ENCODE measurements at places on chromosomes 3 and 15. TPM values are rescaled to one million over a fixed set of nuclear protein-coding genes. Genes with fewer than 3 reads are reported as not detected.

FOXB1 gene
- total RNA-seq = 0.52 TPM

GRCh38 chr15:60000824-60001609, 3.1 kb upstream of the FOXB1 start:
- peaks cover 23% of the 10 kb centered on the region for H3K36me3 ChIP-seq
- H3K4me1 ChIP-seq = peaks cover 88% of the 10 kb centered on the region
- H3K27ac ChIP-seq = peak overlapping the region; percentile 10
- H3K4me3 ChIP-seq = no peak overlapping the region
- peaks cover 95% of the 10 kb centered on the region for H3K27me3 ChIP-seq

KIF15 gene
- total RNA-seq = 66.4 TPM

GRCh38 chr15:63192619-63193206, 3.3 kb downstream of the RAB8B start:
- H3K4me1 ChIP-seq = peaks cover 75% of the 10 kb centered on the region
- no peak for DNase-seq
- no peaks in the 10 kb centered on the region for H3K27me3 ChIP-seq
- peaks cover 53% of the 10 kb centered on the region for H3K36me3 ChIP-seq
- peak overlapping the region; percentile 94 for H3K27ac ChIP-seq
- H3K4me3 ChIP-seq = peak overlapping the region; percentile 99

- no peaks in the 10 kb centered on the region for H3K36me3 ChIP-seq
- H3K4me1 ChIP-seq = peaks cover 2% of the 10 kb centered on the region
- DNase-seq = peak; percentile 31
Measured at GRCh38 chr3:196694202-196694638, 17.8 kb downstream of the CEP19 start.

CP gene
- not detected for total RNA-seq

- H3K4me3 ChIP-seq = no peak overlapping the region
- peaks cover 3% of the 10 kb centered on the region for H3K27me3 ChIP-seq
- no peak for DNase-seq
- peaks cover 11% of the 10 kb centered on the region for H3K4me1 ChIP-seq
- H3K27ac ChIP-seq = no peak overlapping the region
Measured at GRCh38 chr3:53264718-53265117, 8.9 kb upstream of the TKT start.

- peaks cover 25% of the 10 kb centered on the region for H3K36me3 ChIP-seq
- H3K4me3 ChIP-seq = no peak overlapping the region
- H3K27ac ChIP-seq = no peak overlapping the region
- H3K27me3 ChIP-seq = no peaks in the 10 kb centered on the region
- peaks cover 28% of the 10 kb centered on the region for H3K4me1 ChIP-seq
Measured at GRCh38 chr15:72535911-72536310, 61.8 kb downstream of the ARIH1 start.

GRCh38 chr3:144341471-144341870, 369.8 kb downstream of the DIPK2A start:
- no peak overlapping the region for H3K4me3 ChIP-seq
- H3K27me3 ChIP-seq = no peaks in the 10 kb centered on the region
- no peak overlapping the region for H3K27ac ChIP-seq
- no peaks in the 10 kb centered on the region for H3K36me3 ChIP-seq

RTF1 gene
- total RNA-seq = 31.0 TPM

ELP6 gene
- total RNA-seq = 53.0 TPM

GRCh38 chr3:34008836-34009809, 210.7 kb downstream of the PDCD6IP start:
- H3K4me3 ChIP-seq = no peak overlapping the region
- H3K27ac ChIP-seq = no peak overlapping the region
- no peaks in the 10 kb centered on the region for H3K36me3 ChIP-seq
- no peaks in the 10 kb centered on the region for H3K27me3 ChIP-seq
- peaks cover 3% of the 10 kb centered on the region for H3K4me1 ChIP-seq

DNA sequence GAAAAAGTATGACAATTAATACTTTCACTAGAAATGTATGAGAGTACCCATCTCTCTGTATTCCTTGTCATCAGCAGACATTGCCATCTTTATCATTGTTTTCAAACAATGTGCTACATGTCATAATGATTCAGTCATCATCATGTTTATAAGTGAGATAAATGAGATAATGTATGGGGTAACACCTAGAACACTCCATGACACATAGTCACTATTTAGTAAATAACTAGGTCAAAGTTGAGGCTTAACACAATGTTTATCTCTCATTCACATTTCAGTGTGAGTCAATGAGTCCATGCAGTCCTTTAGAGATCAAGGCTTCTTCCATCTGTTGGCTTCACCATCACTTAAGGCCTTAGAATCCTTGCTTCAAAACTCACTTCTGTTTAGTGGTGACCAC, 70.0 kb downstream of the NLGN1 start:
- no peak overlapping the region for H3K27ac ChIP-seq
- H3K27me3 ChIP-seq = no peaks in the 10 kb centered on the region
- H3K4me1 ChIP-seq = no peaks in the 10 kb centered on the region
- no peaks in the 10 kb centered on the region for H3K36me3 ChIP-seq
- DNase-seq = no peak

- no peaks in the 10 kb centered on the region for H3K27me3 ChIP-seq
- no peaks in the 10 kb centered on the region for H3K36me3 ChIP-seq
- no peak overlapping the region for H3K4me3 ChIP-seq
- no peak for DNase-seq
- H3K27ac ChIP-seq = no peak overlapping the region
Measured at GRCh38 chr3:64895991-64896895, 208.4 kb upstream of the ADAMTS9 start.

PTPRG gene
- not detected for total RNA-seq

- no peaks in the 10 kb centered on the region for H3K27me3 ChIP-seq
- H3K4me1 ChIP-seq = peaks cover 33% of the 10 kb centered on the region
- H3K36me3 ChIP-seq = peaks cover 2% of the 10 kb centered on the region
- H3K4me3 ChIP-seq = peak overlapping the region; percentile 1
Measured at GRCh38 chr3:170007031-170007663, 30.6 kb upstream of the GPR160 start.

ARMC8 gene
- total RNA-seq = 50.4 TPM

- no peak overlapping the region for H3K27ac ChIP-seq
- peak; percentile 81 for DNase-seq
- no peaks in the 10 kb centered on the region for H3K36me3 ChIP-seq
- peaks cover 44% of the 10 kb centered on the region for H3K27me3 ChIP-seq
Measured at GRCh38 chr3:13884851-13885703, 5.2 kb upstream of the WNT7A start.

- no peaks in the 10 kb centered on the region for H3K4me1 ChIP-seq
- H3K36me3 ChIP-seq = peaks cover 74% of the 10 kb centered on the region
- H3K27me3 ChIP-seq = no peaks in the 10 kb centered on the region
- H3K4me3 ChIP-seq = no peak overlapping the region
- H3K27ac ChIP-seq = no peak overlapping the region
Measured at GRCh38 chr3:12579905-12580304, 23.0 kb downstream of the MKRN2 start.

MKRN3 gene
- total RNA-seq = 1.5 TPM

All from activated CD8-positive, alpha-beta T cell treated with anti-CD3 and anti-CD28 coated beads, Interleukin-2, amount 10 ng/mL, durations not matched to agents 7 days and 5 days (primary cell).